ENCODE measurements at places on chromosomes 13 and 19. TPM values are rescaled to one million over a fixed set of nuclear protein-coding genes. Genes with fewer than 3 reads are reported as not detected.

The OBI1 gene
- total RNA-seq: 10.5 TPM

The TRPM4 gene
- total RNA-seq: 28.7 TPM

The NKPD1 gene
- total RNA-seq: 0.18 TPM

The COMP gene
- 0.57 TPM for total RNA-seq

The KIR2DL1 gene
- not detected for total RNA-seq

The VSTM1 gene
- not detected for total RNA-seq

The HSD17B14 gene
- total RNA-seq: 29.1 TPM

The SLITRK5 gene
- 0.08 TPM for total RNA-seq

The NLRP11 gene
- total RNA-seq: not detected

The PROZ gene
- not detected for total RNA-seq

The NAPSA gene
- 1.3 TPM for total RNA-seq

The CGB3 gene
- total RNA-seq: not detected

The CHAMP1 gene
- total RNA-seq: 23.2 TPM

The BABAM1 gene
- 93.7 TPM for total RNA-seq

The TMPRSS9 gene
- total RNA-seq: not detected

The KL gene
- not detected for total RNA-seq

The POSTN gene
- total RNA-seq: 349 TPM

The DHDH gene
- 0.67 TPM for total RNA-seq

The ZNF43 gene
- 16.0 TPM for total RNA-seq

The EXOSC5 gene
- 11.6 TPM for total RNA-seq

The PRTN3 gene
- total RNA-seq: not detected

The ZNF550 gene
- 10.3 TPM for total RNA-seq

The ZFP82 gene
- 8.9 TPM for total RNA-seq

The URAD gene
- total RNA-seq: not detected

The COQ8B gene
- 42.0 TPM for total RNA-seq
